BJ (cell line): ENCODE measurements at places on chromosomes 2 and 18.

DNA sequence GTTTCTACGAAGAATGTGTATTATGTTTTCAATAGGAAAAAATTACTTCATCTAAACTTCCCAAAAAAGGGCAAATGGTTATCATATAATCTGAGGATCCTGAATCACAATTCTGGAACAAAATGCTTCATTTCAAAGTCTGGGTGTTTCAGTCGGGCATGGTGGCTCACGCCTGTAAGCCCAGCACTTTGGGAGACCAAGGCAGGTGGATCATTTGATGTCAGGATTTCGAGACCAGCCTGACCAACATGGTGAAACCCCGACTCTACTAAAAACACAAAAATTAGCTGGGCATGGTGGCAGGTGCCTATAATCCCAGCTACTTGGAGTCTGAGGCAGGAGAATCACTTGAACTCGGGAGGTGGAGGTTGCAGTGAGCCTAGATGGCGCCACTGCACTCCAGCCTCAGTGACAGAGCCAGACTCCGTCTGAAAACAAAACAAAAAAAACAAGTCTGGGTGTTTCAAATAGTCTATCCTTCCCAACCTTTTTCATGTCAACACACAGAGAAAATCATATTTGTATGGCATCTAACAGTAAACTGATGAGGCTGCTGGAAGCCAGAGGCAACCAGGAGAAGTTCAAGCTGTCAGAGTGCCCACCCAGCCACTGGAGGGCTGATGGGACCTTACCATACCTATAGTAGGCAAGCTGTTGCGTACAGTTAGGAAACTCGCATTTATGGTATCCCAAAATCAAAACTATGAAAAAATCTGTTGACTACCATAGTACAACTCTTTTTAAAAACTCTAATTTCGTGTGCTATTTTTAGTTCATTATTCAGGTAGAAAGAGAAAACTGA, 14.6 kb downstream of the NBAS start:
- DNase-seq = no peak

- DNase-seq = no peak
These were observed 94.0 kb downstream of the PLB1 start for GRCh38 chr2:28589746-28590463.

GRCh38 chr2:231297108-231297908, 98.2 kb upstream of the B3GNT7 start:
- DNase-seq = no peak

GRCh38 chr2:129711816-129712675, 267.4 kb upstream of the RAB6C start:
- no peak for DNase-seq

DNA sequence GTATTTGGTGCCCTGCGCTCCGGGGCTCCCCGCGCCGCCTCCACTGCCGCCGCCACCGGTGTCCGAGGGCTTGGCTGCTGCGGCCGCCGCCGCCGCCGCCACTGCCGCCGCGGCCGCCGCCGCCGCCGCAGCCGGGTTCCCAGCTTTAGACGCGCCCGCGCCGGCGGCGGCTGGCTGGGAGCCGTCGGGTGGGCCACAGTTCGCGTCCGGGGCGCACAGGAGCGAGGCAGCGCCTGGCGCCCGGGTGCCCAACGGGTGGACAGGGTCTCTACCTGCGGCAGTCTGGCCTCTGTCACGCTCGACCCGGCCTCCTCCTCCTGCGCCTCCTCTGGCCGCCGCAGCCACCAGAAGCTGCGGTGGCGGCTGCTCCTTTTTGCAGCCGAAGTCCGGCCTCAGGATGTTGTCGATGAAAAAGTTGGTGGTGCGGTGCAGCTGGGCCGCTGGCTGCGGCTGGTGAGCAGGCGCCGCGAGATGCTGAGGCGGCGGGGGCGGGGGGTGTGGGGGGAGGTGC, 951 bp downstream of the EN1 start:
- no peak for DNase-seq

GRCh38 chr2:36361396-36361795, 5.8 kb downstream of the CRIM1 start:
- DNase-seq = no peak

- DNase-seq = no peak
These were observed 44.4 kb upstream of the TWSG1 start for GRCh38 chr18:9290156-9290555.

- DNase-seq = peak; percentile 92
These were observed 20.9 kb upstream of the CCBE1 start for GRCh38 chr18:59718108-59718463.

GRCh38 chr18:1599196-1599595, 694.5 kb downstream of the ADCYAP1 start:
- no peak for DNase-seq
